ENCODE measurements at places on chromosomes 2 and 18.

- no peak for DNase-seq
Measured at GRCh38 chr18:26073758-26074157, 16.7 kb downstream of the SS18 start.

DNA sequence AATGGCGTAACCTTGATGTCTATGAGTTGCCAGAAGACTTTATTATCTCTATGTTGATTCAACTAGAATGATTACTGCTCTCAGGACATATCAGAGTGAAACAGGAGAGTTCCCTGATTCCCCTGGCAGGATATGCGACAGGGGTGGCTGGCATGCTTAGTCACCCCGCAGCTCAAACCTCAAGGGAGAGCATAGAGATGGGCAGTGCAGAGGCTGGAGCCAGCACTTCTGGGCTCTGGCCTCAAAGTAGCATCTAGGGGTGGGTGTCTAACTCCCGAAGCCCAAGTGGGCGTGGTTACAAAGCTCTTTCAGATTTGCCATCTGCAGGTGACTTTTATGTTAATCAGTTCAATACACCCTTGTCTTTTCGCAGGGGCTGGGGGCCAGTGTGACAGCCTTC lies 391.6 kb downstream of the ADCYAP1 start:
- no peak for DNase-seq

GRCh38 chr2:238942080-238942725 lies 94.3 kb downstream of the TWIST2 start:
- no peak for DNase-seq

DNA sequence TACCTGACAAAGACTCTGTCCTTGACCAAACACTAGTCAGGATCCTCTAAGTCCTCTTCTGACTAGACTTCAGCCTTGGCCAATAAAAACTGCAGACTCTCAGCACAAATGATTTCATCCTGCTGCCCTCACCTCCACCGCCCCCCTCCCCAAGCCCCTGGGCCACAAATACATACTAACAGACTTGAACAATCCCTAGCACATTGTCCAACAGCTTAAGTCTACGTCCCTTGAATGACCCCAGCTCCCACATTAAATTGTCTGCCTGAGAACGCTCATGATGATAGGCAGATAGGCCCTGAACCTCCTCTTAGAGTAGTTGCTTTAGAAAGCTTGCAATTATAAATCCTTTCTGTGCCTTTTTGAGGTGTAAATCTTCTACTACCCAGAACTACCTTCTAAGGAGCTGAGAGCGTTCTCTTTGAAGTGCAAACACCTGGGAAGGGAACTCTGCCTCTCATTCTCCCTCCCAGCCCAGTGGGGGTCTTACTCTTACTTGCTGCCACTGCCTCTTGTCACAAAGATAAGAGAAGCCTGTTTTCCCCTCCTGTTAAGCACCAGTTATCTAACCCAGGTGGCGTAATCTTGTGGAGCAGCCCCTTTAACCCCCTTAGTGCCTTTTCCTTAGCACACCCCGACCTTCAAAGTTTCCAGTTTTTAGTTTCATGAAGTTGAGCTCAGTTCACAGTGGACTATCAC lies 1225.6 kb downstream of the LRP1B start:
- DNase-seq: no peak

- no peak for DNase-seq
Measured at GRCh38 chr2:196537311-196537710, 102.2 kb upstream of the CCDC150 start.

DNA sequence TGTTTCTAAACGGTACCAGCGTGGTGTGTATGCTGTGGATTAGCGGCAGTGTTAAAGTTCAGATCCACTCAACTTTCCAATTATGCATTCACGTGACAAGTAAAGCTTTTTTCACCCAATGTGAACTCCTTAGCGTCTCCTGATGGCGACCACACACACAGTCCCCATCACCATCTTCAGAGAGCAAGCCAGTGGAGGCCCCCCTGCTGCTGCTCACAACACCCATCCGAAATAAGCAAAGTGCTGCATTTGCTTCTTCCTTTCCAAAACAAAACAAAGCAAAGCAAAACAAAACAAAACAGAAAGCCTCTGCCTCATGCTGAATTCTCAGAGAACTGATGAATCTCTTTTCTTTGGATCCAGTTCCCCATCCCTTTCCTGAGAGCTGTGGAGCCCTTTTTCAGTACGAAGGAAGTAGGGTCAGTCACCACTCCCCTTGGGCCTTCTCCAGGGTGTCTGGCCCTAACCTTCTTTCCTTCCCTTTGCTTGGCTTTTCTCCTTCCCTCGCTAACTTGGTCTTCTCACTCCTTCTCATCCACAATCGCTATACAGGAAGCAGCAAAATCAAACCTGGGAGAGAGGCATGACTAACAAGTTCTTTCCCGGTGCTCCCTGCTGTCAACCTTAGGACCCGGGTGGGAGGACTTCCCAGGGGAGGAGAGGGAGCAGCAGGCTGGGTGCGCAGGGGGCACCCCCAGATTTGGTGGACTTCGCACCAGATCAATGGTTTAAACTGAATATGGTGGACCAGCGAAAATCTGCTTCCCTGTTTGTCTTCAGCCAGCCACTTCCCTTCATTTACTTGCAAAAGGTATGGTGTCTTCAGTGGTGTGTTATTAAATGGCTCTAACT lies 56.0 kb downstream of the NRP2 start:
- no peak for DNase-seq

GRCh38 chr2:141151611-141152286 lies 979.1 kb downstream of the LRP1B start:
- no peak for DNase-seq

Measured in AG09309 (cell line).